Frontal cortex (tissue), 4 donors: ENCODE measurements at places on chromosomes 2 and 18. TPM values are rescaled to one million over a fixed set of nuclear protein-coding genes. Genes with fewer than 3 reads are reported as not detected.

- no peak for DNase-seq
Observed at GRCh38 chr2:37851428-37851827, 73.7 kb upstream of the RMDN2 start.

DNA sequence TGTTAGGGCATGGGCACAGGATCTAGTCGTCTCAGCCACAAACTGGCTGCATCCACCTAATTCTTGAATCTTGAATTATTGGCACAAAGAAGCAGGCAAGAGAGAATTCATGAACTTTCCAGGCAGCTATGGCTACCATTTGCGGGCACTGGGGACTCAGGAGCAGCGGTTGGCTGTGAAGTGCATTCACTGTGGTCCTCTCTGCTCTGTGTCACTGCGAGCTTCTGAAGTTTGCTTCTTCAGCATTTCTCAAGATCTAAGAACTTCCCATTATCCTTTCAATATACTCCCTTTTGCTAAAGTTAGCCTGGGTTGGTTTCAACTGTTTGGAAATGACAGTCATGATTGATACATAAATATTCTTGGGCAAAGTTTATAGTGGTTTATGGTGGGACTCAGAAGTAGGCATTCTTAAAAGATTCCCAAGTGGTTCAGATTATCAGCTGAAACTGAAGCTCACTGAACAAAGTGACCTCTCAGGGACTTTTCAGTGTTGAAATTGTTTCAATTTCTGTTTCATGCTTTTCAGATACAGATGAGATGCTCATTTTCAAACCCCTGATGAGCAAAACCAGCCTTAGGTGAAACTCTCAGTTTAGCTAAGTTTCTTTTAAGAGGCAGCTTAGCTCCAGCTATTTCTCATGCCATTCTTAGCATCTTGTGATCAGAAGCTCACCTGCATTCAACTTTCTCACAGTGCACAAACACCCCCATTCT is 1258.3 kb upstream of the GYPC start:
- DNase-seq, result no peak

- no peak for DNase-seq
Observed at GRCh38 chr2:162365392-162365791, 21.5 kb downstream of the GCA start.

DNA sequence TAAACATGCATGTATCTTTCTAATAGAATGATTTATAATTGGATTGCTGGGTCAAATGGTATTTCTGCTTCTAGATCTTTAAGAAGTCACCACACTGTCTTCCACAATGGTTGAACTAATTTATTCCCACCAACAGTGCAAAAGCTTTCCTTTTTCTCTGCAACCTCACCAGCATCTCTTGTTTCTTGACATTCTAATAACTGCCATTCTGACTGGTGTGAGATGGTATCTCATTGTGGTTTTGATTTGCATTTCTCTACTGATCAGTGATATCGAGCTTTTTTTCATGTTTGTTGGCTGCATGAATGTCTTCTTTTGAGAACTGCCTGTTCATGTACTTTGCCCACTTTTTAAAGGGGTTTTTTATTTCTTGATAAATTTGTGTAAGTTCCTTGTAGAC is 182.5 kb downstream of the ANKRD44 start:
- DNase-seq, result no peak

DNA sequence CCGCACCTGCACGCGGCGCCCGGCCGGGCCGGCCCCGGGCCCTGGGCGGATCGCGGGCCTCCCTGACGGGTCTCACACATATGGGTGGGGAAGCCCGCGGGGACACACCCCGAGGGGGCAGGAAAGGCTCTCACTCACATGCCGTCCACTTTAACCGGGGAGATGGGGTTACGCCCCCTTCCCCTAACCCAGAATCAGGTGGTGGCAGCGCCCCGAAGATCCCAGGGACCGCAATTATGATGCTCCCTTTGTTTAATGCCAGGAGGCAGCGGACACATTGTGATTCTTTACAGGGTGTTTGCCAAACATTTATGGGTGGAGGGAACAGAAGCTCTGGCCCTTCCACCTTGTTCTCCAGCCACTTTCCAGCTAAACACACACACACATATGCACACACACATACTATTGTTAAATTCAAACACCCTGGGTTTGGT is 424 bp upstream of the ANKRD44 start:
- DNase-seq, result no peak

DNA sequence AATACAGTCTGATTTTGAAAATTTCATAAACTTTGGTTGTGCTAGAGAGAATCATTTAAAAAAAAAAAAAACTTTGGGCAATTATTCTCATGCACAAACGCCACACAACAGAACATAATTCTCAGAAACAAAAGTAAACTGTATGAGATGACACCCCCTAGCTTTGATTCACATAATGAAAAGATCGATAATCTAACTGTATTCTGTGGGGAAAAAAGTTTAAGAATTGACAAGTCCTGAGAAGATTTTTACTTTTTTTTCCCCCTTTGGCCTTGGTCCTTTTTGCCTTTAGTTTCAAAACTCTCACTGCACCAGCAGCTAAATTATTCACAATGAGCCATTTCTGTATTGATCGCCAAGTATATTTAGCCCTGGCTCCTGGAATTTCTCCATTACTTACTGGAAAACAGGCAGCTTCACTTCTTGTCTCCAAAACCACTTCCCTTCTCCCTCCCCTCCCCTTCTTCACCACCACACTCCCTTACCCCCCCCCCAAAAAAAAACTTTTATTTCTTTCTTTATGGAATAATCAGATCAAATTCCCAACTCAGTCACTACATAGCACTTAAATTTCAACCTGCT is 2.0 kb downstream of the IKZF2 start:
- no peak for DNase-seq

GRCh38 chr18:34659579-34660517 is 50.2 kb upstream of the DTNA start:
- peak; percentile 45 for DNase-seq

The TSGA10 gene
- total RNA-seq, result 16.7 TPM

- no peak for DNase-seq
Observed at GRCh38 chr2:102284611-102285010, 26.8 kb upstream of the IL1RL1 start.

The AFTPH gene
- 109 TPM for total RNA-seq

DNA sequence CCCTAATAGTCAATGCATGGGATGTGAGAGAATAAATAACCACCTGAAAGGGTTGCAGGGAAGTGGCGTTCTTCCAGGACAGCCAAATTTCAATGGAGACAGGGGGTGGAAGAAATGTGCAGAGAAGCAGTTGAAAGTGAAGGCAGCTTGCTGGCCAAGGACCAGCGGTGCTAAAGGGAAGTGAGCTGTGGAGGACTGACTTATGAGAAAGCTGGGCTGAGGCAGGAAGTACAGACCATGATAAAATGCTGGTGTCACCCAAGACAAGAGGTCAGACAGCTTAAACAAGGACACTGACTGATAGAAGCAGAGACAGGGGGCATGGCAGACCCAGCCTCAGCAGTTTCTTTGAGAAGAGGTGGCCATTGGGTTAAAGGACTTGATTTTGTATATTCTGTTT is 106.7 kb downstream of the DTNB start:
- no peak for DNase-seq

The GPR35 gene
- total RNA-seq, result 0.41 TPM

DNA sequence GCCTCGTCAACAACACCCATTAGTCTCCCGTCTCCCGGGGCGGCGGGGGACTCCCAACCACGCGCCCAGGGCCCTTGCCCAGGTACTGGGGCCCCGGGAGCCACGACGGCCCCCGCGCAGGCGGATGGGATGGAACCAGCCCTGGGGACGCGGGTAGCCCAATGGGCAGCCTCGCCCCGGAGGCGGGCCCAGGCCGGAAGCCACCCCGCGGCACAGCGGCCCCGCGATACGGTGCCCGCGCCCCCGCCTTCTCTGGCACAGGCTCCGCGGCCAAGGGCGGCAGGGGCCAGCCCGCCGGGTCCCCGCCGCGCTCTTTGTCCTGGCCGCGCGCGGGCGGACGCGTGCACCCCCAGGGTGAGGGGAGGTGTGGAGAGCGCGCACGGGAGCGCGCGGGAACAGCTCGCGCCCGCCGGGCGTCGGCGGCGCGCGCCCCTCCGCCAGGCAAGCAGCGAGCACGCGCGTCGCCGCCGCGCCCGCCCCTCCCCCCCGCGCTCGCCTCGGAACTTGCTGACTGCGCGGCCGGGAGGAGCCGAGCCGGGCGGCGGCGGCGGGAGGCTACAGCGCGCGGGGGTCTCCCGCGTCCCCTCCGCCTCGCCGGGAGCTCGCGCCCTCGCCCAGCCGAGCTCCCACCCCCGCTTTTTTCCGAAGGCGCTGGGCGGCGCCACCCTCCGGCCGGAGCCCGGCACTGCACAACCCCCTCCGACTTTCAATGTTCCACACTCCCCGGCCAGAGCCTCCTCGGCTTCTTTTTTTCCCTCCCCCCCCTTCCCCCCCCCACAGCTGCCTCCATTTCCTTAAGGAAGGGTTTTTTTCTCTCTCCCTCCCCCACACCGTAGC is at the start of gene UBE2E3:
UBE2E3 (plus strand) TSS at position 500 of the 837 bp plus-strand sequence. CDS start 1,438 bp downstream, outside the sequence.
- peak; percentile 89 for DNase-seq
